GM12891 (cell line): ENCODE measurements at places on chromosomes 7 and 10.

DNA sequence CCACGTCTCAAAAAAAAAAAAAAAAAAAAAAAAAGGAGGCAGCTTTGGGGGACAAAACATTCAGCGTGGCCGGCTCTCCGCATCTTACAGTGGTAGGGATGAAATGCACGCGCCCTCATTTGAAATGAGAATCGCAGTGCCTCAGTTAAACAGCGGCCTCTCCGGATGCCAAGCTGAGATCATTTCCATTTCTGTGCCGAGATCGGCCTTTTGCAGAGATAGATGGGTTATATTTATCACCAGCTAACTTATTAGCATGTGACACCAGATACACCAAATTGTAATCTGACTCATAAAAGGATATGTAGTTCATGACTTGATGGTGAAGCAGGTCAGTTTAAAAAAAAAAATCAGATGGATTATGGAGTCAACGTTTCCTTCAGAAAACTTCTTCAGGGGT, 138.7 kb downstream of the CUX1 start:
- no peak for DNase-seq

DNA sequence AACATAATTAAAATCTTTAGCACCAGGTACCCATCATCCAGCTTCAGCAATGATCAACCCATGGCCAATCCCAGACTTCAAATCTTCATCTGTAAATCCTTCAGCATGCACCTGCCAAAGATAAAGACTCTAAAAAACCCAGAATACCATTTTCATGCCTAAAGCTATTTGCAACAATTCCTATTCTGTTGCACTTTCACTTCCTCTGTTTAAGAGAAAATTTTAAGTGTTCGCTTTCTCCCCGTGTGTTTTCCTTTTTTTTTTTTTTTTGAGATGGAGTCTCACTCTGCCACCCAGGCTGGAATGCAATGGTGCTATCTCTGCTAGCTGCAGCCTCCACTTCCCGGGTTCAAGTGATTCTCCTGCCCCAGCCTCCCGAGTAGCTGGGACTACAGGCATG, 31.8 kb upstream of the HTR5A start:
- DNase-seq = no peak

GRCh38 chr7:116782177-116782711, 80.1 kb upstream of the CAPZA2 start:
- no peak for DNase-seq

- DNase-seq = no peak
These were observed 352.4 kb downstream of the GALNT17 start for GRCh38 chr7:71484380-71484779.

DNA sequence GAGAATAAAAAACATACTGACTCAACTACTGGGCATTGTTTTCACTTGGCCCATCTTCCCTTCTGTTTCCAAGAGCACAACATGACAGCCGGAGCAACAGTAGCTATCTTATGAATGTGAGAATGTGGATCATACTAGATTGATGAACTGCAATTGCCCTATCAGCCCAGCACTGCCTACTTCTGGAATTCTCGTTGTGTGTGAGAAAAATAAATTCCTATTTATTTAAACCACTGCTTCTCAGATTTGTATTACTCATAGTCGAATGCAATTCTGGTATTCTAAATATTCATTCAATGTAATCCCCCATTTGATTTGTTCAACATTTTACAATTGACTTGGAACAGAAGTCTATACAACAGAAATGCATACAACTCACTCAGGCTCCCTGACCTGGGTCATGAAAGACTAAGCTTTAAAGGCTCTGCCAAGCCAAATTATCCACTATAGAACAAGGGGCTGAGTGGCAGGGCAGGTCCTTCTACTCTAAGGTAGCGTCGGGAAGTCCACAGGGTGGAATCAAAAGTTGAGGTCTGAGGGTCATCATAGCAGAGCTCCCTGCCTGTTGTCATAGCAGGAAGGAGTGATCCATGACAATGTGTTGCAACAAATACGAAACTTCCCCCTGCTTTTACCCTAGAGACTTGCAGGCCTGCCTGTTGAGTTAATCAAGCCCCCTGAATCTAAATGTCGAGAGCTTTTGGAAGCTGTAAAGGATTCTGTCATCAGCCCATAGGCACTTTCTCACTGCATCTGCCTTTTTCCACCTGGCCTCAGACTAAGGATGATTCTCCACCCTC, 12.4 kb upstream of the JAZF1 start:
- DNase-seq = no peak

DNA sequence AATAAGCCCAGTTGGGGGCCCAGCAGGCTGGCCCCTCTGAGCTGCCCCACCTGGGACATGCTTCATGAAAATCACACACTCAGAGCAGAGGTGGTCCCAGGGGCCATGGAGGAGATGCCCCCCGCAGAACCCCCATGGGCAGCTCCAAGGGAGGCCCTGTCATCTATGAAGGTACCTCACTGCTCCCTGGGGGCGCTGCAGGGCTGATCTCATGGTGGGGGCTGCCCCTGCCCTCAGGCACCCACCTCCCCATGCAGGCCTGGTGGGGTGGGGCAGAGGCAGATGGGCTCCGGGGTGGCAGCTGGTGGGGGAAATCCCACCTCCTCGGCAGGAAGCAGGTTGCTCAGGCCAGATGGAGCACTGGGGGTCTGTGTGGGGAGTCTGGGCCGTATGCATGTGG, 60.5 kb downstream of the YKT6 start:
- DNase-seq = peak; percentile 49

GRCh38 chr7:4040109-4040928, 641.8 kb upstream of the FOXK1 start:
- no peak for DNase-seq

GRCh38 chr7:38938001-38938485, 29.1 kb upstream of the VPS41 start:
- DNase-seq = no peak

GRCh38 chr7:155298834-155299534, 1.3 kb downstream of the INSIG1 start:
- peak; percentile 84 for DNase-seq
